ENCODE measurements at places on chromosomes 7 and 10. TPM values are rescaled to one million over a fixed set of nuclear protein-coding genes. Genes with fewer than 3 reads are reported as not detected.

DNA sequence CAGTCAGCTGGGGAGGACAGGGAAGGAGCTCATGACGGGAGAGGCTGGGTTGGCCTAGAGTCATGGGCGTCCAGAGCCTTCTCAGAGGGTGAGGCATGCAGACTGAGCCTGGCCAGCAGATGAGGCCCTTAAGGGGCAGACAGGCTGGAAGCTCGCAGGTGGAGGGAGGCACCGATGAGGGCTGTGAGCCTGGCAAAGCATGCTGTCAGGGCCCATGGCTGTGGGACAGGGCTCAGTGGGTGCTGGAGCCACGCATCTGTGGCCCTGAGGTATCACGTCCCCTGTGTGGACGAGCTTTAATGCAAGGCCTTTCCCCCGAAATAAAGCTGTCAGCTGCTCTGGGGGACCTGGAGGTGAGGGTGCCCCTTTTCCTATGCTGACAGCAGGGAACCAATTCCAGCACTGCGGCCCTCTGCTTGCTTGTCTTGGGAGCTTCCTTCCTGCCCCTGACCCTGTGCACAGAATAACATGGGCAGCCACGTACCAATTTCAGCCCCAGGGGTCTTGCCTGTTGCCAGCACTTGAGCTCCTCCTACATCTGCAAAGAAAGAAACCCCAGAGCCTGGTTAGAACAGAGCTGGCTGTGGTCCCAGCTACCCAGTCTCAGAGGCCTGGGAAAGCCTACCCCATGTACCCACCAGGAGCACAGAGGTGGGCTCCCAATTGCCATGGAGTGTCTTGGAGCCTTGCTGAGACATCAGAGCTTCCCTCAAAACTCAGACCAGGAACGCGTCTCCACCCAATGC, 20.6 kb downstream of the TMEM273 start:
- DNase-seq, result no peak

DNA sequence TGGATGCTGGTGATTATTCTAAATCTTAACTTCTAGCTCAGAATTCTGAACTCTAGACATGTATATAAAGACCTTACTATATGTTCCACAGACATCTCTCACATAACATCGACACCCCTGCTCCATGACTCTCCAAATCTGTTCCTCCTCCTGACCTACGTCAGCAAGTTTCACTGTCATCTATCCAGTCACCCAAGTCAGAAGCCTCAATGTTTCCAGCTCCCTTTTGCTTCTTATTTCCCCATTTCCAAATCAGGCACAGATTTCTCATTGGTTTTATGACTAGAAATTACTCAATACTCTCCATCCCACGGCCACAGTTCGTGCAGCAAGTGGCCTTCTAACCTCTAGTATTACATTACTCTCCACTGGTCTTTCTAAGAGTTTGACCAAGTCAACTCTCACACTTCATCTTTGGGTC, 28.5 kb downstream of the EPC1 start:
- peak; percentile 8 for DNase-seq

GRCh38 chr7:46832136-46832535, 749.8 kb downstream of the TNS3 start:
- DNase-seq, result no peak

DNA sequence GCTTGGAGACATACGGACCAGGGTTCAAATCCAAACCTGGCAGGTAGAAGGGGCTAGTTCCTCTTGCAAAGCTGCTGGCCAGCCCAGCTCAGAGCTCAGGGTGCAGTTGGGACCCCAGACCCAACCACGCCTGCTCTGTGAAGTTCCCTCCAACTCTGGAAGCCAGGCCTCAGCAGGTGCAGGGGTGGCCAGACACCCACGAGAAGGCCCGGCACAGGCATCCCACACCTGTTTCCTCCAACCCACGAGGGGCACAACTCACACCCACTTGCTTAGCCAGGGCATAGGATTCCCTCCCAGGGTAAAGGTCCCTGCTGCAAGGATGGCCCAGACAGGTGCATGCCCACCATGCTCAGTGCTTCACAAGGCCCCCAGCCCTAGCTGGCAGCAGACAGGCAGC, 262.4 kb downstream of the GRID1 start:
- no peak for DNase-seq

DNA sequence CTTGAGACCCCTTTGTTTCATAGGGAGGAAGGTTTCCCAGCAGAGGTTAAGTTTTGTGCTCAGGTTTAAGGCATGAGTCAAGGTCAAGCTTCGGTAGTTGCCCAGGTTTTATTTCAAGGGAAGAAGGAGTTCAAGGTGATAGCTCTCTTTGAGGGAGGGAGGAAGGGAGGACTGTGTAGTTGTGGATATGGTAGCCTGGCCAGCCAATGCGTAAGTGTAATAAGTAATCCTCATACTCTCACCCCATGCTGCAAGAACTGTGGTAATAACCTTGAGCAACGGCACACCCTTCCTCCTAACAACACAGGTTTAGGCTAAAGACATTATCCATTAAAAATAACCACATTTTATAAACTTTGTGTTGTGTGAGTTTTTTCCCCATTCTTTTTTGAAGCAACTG, 478.9 kb downstream of the KCNMA1 start:
- DNase-seq, result no peak

GRCh38 chr10:104253606-104254410, 884 bp upstream of the GSTO1 start:
- DNase-seq, result no peak

GRCh38 chr7:159227433-159227832, 82.8 kb upstream of the VIPR2 start:
- DNase-seq, result no peak

DNA sequence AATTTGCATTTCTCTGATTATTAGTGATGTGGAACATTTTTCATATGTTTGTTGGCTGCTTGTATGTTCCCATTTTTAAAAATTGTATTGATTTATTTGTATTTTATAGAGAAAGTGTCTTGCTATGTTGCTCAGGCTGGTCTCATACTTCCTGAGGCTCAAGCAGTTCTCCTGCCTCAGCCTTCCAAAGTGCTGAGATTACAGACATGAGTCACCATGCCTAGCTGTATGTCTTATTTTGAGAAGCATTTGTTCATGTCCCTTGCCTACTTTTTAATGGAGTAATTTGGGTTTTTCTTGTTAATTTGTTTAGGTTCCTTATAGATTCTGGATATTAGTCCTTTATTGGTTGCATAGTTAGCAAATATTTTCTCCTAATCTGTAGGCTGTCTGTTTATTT, 214.2 kb upstream of the KAT6B start:
- no peak for DNase-seq

DNA sequence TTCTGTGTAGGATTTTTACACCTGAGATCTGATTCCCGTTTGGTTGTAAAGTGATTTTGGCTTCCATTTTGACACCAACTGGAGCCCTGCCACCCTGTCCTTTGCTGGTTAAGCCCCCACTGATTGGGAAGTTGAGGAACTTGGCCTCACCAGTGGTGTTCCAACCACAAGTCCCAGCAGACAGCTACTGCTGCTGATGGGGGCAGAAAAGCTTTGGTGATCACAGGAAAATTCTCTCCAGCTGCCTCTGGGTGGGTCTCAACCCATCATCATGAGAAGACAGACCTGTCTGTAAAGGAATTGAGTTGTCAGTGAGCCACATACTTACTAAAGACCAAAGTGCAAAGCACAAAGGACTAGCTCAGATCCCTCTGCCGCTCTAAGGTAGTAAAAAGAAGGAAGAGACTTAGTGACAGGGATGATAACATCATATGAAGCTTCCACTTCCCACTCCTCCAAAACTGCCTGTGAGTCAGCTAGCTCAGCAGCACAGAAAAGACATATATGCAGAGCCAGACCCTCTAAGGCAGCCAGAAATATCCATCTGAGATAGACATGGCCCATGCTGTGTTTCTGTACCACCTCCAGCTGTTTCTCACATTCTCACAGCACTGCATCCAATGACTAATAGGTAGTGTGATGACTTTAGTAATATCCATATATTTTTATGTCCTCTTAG, 22.4 kb upstream of the LRRC17 start:
- DNase-seq, result no peak

GRCh38 chr10:21363731-21364104, 161.8 kb downstream of the SKIDA1 start:
- no peak for DNase-seq

DNA sequence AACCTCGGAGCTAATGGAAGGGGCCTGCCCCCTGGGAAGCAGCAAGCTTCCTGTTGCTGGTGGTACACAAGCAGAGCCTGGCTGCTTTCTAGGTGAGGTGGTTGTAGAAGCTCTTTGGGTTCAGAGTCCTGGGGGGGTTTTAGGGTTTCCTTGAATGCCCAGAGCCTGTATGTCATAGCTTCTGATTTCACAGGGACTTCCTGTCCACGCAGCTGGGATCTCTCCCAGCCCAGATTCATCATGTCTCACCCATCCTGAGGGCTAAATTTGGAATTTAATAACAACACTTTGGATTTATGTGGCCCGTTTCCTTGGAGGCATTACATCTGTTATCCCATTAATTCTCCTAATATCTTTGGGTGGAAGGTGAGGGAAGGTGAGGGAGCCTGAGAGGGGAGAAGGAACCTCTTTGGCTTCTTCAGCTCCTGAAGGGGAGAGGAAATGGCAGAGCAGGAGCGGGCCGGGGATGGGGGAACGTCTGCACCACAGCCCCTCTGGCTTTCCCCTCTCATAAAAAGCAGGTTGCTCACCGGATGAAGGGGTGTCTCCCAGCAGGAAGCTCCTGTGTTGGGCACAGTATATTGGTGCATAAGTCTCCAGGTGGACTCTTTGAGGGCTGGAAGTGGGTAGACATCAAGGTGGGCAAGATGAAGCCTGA, 19.7 kb downstream of the RPS24 start:
- DNase-seq, result no peak

GRCh38 chr7:26492816-26493215, 201.2 kb downstream of the SNX10 start:
- no peak for DNase-seq

DNA sequence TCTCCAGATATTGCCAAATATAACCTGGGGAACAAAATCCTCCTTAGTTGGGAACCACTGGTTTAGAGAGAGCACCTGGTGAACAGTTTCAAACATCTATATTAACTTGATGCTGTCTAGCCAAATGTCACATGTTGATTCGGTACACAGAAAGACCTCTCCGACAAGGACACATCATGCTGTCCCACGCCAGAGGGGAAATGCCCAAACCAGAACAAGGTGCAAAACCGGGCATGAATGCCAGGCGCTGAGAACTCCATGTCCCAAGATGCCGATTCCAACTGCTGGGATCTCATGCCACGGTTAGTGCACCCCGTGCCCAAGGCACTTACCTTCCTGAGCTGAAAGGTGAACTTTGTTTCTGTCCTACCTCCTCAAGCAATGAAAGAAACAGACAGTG, 100.8 kb downstream of the SFMBT2 start:
- DNase-seq, result no peak

DNA sequence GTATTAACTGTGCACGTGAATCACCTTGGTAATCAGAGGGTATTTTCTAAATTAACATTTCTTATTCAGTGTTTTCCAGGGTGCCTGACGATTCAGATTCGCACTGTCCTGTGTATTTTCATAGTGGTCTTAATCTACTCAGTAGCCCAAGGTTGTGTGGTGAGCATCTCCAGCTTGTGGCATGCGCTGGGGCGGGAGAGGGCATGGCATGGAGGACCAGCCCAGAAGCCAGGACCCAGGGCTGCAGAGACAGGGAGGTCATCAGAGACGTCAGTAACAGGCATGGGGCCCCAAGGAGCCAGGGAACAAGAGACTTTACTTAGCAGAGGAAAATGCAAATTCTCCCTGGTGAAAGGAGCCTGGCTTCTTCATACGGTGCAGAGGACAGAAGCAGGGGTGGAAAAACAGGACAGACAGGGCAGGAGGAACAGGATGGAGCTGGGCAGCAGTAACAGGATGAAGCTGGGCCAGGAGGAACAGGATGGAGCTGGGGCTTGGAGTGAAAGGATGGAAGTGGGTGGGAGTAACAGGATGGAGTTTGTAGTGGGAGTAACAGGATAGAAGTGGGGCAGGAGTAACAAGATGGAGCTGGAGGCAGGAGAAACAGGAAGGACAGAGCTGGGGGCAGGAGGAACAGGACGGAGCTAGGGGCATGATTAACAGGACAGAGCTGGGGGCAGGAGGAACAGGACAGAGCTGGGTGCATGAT, 110.9 kb downstream of the ADCY1 start:
- peak; percentile 5 for DNase-seq

DNA sequence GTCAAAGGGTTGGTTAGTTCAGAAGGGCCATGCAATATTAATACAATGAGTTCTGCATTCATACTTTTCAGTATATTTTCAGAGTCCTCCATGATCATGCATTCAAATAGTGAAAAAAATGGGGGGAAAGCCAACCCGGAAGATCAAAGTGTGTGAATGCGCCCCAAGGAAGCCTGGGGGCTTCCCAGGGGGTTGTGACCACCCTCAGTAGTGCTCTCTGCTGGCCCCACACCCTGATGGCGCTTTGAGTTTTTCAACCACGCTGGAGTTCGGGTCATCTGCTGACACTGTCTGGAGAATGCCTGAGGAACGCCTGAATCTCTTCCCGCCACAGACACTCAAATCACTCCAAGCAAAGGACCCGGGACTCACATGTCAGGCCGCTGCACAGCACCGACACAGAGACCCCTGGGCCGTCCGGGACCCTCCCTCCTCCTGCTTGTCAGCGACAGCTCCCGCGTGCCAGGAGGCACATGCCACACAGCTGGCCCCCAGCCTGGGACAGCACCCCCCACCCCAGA, 1.0 kb downstream of the TNS3 start:
- DNase-seq, result peak; percentile 58

DNA sequence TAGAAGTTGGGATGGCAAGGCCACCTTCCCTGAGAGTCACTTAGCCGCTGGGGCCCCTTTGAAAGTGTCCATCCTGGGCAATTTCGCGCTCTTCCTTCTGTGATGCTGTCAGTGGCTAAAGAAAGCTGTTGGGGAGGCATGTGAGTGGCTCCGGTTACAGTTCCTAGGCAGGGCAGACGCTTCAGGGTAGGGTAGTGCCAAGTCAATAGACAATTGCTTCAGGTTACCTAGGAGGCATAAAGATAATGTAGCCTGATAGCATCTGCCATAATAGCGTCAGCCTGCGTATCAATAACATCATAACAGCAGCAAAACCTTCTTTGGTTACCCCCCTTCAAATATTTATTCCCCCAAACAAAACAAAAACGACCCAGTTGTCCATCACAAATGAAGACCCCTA, at the start of gene FAM107B:
TSS of gene FAM107B (minus strand) at position 101 of the 400 bp plus-strand sequence. CDS start 234 bp downstream, outside the sequence.
- DNase-seq, result no peak

Gene CCDC126
- total RNA-seq, result 10.4 TPM

Gene ZNF716
- total RNA-seq, result not detected

Gene CRPPA
- total RNA-seq, result 2.8 TPM

Gene AQP1
- 89.6 TPM for total RNA-seq

Gene GRID1
- total RNA-seq, result 0.61 TPM

Gene NEUROG3
- 6.7 TPM for total RNA-seq

Gene NRCAM
- total RNA-seq, result 2.3 TPM

Gene OR6B1
- not detected for total RNA-seq

Gene FKBP6
- total RNA-seq, result not detected

Data from mucosa of descending colon (tissue), 3 donors.